EH (cell line): ENCODE measurements at places on chromosomes 4 and X.

DNA sequence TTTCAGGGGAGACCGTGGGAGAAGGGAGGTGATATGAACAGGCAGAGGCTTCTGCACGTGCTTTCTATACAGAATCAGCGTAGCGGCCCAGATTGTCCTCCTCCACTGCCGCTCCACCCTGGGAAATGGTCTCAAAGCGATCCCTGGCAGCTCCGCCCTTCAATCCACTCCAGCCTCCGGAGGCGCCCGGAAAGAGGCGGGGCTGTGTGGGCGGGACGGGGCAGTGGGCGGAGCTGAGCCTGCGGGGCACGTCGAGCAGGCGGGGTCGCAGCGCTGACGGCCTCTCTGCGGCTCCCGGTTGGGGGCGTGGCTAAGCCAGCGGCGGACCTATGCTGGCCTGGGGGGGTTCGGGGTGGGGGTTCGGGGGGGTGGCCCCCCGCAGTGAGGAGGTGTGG is 210 bp upstream of the SMIM10L2A start:
- peak; percentile 68 for DNase-seq

- no peak for DNase-seq
These were observed 418.8 kb downstream of the BCOR start for GRCh38 chrX:39678914-39679313.

DNA sequence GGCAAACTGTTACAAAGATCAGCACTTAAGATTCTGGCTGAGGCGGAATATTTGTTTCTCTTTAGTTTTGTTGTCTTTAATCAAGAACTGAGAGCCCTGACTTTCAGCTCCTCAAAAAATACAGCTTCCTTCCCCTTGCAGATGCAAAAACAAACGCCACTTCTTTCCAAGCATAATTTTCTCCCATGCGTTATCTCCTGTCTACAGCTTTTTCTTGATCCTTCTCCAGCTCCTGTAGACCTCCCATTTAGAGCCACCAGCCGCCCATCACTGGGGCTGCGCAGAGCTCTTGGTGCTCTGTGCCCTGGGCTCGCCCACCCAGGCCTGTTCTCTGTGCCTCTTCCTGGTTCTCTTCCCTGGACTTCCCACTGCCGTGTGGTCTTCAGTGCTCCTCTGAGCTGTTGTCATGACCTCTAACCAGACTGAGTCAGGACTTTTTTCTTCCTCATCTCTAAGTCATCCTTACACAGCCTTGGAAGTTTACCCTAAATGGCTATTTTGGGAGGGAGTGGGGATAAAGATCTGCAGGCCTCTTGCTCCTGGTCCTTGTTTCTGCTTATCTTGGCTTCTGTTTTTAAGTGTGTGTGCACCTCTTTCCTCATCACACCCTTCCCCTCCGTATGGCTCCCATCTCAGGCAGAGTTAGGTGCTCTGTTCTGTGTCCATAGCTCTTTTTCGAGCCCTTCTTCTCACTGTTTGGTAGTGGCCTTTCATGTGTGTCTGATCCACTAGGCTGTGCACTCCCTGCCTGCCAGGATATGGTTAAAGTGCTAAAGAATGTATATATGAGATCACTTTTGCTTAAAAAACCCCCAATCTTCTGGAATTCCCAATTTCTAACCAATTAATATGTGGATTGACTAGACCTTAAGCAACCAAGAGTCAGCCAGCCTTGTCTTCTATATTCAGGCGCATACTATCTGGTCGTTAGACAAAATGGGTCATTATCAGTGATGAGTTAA is 122.5 kb downstream of the PTTG2 start:
- peak; percentile 92 for DNase-seq

DNA sequence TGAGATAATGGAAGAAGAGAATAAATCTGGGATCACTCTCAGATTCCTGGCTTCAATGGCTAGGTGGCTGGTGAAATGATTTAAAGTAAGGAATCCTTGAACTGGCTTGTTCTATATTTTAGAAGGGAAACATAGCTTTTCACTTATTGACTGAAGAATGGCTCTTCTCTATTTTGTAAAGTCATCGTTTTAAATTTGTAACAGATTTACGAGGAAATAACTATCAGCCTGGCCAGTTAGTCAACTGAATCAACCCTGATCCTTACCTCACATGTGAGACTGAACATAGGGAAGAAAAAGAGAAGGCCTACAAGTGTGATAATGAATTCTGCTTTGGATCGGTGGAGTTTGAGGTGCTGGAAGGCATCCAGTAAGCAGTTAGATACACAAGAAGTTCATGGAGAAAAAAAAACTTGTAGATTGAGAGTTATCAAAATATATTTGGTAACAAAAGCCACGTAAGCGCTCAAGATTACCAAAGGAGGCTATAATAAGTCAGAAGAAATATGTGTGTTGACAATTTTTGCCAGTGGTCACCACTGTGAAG is 12.0 kb downstream of the AREG start:
- DNase-seq = no peak

DNA sequence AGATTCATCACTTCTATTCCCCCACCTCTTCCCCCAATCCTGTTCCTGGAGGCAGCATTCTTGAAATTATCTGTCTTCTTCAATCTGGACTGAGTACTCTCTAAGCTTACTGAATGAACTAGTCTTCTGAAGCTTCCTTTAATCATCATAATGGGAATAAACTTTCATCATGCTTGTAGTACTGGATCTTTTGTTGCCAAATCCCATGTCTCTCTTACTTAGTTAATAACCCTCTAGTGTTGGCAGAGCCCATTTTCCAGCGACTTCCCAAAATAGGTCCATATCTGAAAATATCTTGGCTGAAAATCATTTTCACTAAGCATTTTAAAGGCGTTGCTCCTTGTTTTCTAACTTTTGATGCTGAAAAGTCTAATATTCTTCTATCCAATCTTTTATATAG is 39.6 kb downstream of the RPS6KA3 start:
- DNase-seq = no peak

DNA sequence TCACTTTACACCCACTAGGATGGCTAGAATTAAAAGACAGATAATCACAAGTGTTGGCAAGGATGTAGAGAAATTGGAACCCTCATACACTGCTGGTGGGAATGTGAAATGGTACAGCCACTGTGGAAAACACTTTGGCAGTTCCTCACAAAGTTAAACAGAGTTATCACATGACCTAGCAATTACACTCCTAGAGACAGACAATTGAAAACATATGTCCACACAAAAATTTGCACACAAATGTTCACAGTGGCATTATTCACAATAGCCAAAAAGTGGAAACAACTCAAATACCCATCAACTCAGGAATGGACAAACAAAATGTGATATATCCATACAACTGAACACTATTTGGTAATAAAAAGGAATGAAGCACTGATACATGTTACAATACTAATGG is 5.7 kb downstream of the ZNF280C start:
- peak; percentile 35 for DNase-seq

DNA sequence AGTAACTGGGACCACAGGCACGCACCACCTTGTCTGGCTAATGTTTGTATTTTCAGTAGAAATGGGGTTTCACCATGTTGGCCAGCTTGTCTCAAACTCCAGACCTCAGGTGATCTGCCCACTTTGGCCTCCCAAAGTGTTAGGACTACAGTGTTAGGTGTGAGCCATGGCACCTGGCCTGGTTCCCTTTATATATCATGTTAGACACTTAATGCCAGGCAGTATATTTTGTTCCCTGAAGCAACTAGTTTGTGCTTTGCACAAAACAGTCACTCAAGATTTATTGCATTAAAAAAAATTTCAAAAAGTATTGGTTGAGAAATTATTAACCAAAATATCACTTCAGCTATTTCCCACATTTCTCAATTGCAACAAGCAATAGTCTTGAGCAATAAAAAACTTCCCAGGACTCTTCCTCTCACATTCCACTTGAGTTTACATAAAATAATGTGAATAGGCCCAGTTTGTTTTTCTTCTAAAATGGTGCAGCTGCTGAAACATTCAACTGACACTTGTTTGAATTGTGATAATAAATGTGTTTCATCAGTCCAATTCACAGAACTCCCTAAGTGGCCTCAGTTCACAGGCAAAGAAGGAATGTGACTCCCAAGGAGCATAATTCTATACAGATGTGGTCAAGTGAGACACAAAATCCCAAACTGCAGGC is 22.7 kb downstream of the CXCL1 start:
- peak; percentile 94 for DNase-seq

DNA sequence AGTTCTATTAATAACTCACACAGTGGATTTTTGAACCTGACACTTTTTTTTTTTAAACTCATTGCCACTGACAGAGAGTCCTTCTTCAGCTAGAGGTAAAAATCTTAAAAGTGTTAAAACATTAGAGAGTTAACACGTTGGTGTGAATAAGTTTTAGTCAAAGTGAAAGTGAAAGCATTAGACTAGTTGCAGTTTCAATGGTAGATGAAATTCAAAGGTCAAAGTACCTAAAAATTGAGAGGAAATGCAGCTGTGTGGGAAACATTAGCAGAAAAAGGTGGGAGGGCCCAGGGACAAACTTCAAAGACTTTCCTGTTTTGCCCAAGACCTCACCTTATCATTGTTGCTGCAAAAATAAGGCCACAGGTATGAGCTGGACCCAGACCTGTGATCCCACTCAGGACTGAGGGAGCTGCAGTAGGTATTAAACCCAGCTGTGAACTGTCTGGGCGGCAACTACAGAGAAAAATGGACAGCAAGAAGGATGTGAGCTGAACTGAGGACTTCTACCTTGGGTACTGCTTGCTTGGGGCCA is 17.6 kb upstream of the GABRA4 start:
- DNase-seq = no peak

DNA sequence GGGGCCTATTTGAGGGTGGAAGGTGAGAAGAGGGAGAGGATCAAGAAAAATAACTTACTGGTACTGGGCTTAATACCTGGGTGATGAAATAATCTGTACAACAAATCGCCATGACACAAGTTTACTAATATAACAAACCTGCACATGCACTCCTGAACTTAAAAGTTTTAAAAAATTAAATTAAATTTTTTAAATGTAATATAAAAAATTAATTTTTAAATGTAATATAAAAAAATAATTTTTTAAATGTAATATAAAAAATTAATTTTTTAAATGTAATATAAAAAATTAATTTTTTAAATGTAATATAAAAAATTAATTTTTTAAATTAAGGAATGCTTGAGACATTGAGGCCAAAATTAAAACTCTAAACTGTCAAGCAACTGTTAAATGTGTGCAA is 124.3 kb upstream of the GALNT7 start:
- no peak for DNase-seq

DNA sequence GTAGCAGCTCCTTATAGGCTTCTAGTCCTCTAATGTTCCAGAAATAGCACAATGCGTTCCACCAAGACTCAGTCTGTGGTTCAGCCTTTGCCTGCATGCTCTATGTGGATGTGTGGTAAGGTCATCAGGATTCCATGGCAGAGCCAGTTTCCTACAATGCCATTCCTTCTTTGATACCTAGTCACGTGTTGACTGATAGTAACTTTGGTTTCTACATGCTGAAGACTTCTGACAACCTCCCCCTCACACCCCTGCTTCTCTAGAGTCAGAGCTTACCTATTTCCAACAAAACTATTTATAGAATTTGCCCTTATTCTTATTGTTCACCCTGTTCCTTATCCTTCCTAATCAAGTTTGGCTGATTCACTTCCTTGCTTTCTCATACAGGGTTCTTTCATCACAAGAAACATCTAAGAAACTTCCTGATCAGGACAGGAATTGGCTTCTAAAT is 81.1 kb downstream of the CT47B1 start:
- peak; percentile 29 for DNase-seq

GRCh38 chr4:21139327-21139726 is 439.1 kb downstream of the PACRGL start:
- DNase-seq = no peak

GRCh38 chrX:13428053-13428786 is 108.4 kb upstream of the ATXN3L start:
- peak; percentile 80 for DNase-seq

DNA sequence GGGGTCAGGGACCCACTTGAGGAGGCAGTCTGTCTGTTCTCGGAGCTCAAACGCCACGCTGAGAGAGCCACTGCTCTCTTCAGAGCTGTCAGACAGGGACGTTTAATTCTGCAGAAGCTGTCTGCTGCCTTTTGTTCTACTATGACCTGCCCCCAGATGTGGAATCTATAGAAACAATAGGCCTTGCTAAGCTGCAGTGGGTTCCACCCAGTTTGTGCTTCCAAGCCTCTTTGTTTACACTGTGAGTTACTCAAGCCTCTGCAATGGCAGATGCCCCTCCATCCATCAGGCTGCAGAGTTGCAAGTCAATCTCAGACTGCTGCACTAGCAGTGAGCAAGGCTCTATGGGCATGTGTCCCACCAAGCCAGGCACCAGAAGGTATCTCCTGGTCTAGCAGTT is 158.1 kb downstream of the DTHD1 start:
- no peak for DNase-seq

GRCh38 chrX:47992095-47992380 is 11.8 kb downstream of the ZNF182 start:
- DNase-seq = peak; percentile 16

- no peak for DNase-seq
These were observed 419.9 kb upstream of the NWD2 start for GRCh38 chr4:36824682-36825081.

DNA sequence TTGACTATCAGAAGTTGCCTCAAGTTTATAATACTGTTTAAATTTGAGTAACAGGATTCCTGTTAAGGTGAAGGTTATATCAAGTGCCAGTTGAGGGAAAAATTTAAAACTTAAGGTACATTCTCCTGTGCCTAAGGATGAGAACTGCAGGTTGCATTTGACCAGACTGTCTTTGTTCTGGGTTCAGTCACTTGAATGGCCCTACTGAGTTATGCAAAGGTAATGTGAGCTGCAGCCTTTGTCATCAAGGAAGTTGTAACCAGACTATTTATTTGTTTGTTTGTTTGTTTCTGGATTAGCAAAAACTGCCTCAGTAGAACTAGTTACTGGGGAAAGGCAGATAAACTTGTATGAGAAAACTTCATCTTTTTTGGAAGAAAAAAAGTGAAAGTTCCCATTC is 131.9 kb downstream of the ATOH1 start:
- DNase-seq = no peak

DNA sequence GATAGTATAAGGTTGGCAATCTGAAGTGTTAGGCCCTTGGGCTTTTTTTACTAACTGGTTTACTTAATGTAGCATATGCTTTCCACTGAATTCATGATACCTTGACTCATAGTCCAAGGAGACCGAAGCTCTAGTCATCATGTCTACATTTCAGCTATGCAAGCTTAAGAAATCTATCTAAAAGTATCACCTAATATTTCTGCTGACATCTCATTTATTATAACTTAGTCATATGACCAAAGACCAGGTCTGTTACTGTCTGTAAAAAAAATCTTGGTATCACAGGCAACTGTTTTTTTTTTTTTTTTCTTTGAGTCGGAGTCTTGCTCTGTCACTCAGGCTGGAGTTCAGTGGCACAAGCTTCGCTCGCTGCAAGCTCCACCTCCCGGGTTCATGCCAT is 814.0 kb upstream of the NDST4 start:
- DNase-seq = no peak

DNA sequence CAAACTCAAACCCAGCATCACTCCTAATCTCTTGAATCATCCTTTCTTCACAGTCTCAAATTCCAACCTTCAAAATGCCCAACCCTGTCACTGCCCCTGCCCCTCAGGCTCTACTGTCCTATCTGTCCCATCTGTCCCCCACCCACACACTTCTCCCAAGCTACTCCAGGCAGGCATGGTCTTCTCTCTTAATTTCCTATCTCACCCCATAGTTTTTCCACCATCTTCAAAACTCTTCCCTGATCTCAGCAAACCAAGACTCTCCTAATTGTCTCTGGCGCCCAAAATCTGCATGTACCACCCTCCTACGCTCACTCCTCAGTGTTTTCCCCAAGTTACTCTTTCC is 644 bp downstream of the LAMP2 start:
- peak; percentile 4 for DNase-seq
